T-helper 1 cell (primary cell): ENCODE measurements at places on chromosomes 7 and 10.

DNA sequence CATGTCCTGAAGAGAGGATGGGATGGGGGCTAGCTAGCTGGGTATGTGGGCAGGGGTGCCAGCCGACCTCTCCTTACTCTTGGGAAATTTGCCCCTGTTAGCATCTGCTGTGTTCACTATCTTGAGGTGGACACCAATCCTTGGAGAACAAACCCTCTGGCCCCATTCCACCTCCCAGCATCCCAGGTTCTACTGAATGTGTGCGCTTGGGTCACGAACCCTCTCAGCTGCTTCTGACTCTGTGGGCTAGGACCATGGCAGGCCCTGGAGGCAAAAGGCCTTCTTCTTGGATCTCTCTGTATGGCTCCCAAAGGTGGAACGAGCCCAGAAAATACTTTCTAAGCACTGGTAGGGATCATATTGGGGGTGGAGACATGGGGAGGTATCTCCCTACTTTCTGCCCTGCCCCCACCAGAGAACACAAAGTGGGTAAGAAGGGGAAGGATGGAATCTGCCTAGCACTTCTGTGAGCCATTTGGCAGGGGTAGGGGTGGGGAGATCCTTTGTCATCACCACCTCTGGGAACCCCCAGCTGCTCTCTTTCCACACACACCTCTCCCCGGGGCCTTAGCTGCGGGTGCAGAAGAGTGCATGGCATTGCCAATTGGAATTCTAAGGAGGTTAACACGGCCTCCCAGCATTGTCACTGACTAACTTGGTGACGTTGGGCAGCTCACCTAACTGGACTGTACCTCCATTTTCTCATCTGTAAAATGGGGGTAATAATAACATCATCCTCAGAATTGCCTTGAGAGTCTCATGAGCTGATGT is 7.7 kb downstream of the UNC5B start:
- no peak for DNase-seq

DNA sequence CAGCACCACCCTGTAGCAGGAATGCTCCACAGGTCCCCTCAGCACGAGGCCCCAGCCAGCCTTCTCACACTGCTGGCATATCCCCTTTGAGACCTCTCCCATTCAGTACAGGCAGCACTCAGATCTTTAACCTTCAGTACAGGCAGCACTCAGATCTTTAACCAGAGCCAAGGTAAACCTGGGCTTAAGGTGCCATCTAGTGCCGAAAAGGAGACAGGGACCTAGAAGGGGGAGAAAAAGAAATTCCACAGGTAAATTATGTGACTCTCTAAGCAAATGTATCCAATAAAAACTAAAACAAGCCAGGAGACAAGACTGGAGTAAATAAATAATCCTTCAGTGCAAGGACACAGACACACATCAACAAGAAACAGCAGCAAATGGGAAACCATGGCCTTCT is 358.6 kb downstream of the PTPRN2 start:
- no peak for DNase-seq

DNA sequence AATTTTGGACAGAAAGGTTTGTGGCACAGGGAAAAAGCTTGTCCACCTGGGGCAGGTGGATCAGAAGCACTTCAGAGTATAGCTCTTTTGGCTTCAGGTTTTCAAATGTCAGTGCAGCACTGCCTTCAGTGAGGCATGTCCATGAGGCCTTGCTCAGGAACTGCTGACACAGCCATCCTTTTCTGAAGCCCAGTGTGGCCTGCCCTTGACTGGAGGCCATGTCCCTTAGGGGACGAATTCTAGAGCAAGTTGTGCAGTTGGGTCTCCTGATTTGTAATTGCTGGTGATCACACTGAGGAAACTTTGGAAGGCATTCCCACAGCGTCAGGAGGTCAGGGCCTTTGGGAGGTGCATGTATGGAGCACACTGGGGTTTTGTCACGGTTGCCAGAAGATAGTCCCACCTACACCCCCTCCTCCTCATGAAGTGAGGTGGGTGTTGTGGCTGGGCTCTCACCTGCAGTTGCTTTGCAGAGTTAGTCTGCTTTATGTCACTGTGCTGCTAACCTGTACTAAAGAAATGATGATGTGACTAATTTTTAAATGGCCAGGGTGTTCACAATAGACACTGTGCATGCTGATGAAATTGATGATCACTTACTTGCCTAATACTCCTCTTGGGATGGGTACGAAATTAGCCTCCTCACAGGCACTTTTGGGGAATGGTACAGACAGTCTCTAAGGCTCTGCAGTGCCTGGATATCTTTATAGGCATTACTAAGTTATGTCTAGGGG is 41.7 kb downstream of the OGDH start:
- no peak for DNase-seq

GRCh38 chr7:132503415-132503814 is 72.9 kb downstream of the PLXNA4 start:
- no peak for DNase-seq

GRCh38 chr10:127044186-127044585 is 139.0 kb downstream of the DOCK1 start:
- no peak for DNase-seq

GRCh38 chr7:19783541-19783940 is 10.1 kb upstream of the TMEM196 start:
- DNase-seq, result no peak

- no peak for DNase-seq
Measured at GRCh38 chr7:98215561-98216495, 4.6 kb downstream of the BHLHA15 start.

DNA sequence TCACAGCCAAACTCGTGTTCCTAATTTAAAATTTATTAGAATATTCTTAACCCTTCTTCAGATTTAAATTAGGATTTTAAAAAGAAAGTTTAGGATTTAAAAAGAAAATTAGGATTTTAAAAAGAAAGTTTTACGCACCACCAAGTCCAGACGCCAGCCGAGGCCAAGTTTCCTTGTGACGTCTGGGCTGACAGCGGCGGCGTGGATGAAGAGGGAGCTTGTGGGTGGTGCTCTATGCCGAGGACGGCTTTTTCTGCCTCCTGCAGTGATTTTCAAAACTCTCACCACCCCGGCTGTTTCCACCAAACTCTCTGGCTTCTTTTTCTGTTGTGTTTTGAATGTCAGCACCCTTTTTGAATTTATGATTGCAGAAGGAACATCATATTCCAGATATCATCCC is 252.9 kb downstream of the DNAJB6 start:
- DNase-seq, result no peak

DNA sequence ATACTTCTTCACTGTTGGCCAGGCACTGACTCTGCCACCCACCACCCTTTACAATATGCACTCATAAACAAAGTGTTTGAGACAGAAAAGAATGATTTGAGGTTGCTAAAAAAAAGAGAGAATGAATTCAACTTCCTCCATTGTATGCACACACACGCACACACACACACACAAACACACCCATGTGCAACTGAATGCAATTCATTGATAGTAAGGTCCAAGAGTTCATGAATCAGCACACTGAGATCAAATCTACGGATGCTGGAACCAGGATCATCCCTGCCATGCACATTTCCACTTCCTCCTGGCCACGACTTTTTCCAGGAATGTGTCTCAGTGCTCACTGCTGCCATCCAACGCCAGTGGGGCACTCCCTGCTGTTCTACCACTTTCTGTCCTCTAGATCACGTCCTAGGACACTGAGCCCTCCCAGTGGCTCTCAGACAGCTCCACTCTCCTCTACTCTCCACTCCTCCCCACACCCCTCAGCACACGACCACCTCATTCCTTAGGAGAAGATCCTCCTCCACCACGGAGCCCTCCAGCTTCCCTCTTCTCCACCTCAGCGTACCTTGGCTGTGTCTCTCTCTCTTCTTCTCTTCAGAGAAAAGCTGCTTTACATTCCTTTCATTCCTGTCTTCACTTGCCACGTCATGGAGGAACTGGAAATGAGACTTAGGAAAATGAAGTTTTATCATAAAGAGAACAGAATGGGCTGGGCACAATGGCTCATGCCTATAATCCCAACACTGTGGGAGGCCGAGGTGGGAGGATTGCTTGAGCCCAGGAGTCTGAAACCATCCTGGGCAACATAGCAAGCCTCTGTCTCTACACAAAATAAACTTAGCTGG is 12.0 kb upstream of the TMEM213 start:
- no peak for DNase-seq

DNA sequence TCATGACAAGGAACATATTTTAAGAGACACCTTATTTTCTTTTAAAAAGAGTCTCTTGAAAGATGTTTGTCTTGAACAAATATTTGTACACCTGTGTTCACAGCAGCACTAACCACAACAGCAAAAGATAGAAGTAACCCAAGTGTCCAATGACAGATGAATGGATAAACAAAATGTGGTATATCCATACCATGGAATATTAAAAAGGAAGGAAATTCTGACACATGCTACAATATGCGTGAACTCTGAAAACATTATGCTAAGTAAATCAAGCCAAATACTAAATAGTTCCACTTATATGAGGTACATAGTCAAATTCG is 17.8 kb downstream of the SGMS1 start:
- DNase-seq, result no peak

DNA sequence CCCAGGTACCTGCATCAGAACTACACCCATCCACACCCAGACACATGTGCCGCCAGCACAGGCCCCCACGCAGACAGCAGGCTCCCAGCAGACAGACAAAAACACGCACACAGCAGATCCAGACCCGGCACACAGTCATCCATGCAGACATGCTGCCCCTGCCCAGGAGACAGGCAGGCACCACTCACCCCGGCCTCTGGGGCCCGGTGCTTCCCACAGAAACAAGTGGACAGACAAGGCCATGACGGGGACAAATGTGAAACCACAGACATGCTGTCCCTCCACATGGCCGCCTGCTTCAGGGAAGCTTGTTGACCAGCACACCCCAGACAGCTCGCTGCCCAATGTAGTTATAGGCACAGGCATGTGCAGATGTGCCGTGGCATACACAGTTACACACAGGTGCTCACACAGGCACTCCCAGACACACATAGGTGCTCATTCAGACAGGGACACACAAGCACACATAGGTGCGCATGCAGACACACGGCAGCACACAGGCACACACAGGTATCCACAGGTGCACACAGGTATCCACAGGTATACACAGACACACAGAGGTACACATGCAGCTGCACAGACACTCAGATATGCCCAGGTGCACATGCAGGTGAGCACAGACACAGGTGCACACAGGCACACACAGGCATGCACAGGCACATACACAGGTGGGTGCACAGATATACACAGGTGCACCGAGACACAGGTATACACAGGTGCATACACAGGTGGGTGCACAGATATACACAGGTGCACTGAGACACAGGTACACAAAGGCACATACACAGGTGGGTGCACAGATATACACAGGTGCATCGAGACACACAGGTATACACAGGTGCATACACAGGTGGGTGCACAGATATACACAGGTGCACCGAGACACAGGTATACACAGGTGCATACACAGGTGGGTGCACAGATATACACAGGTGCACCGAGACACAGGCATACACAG is 10.5 kb upstream of the SCART1 start:
- DNase-seq, result no peak

DNA sequence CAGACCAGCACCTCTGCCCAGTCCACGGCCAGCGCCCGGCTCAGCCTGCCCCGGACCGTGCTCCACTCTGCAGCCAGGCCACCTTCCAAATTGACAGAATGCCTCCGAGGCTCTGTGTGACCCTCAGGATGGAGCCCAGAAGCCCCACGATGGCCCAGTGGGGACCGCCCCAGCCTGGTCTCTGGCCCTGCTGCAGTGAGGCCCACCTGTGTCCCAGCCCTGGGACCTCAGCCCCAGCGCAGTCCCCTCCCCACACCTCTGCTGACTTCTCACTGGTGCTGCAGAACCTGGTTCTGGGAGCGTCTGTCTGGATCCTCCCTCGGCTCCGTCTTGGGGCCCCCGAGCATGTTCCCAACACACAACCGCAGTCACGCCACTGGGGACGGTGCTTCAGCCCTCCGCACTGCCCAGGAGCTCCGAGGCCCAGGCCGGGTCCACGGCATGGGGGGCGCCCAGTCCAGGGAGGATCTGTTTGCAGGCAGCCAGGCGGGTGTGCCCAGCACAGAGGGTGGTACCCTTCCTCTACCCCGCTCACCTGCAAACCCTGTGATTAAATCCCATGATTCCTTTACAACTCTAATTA is 248.1 kb downstream of the ELFN1 start:
- DNase-seq, result no peak

DNA sequence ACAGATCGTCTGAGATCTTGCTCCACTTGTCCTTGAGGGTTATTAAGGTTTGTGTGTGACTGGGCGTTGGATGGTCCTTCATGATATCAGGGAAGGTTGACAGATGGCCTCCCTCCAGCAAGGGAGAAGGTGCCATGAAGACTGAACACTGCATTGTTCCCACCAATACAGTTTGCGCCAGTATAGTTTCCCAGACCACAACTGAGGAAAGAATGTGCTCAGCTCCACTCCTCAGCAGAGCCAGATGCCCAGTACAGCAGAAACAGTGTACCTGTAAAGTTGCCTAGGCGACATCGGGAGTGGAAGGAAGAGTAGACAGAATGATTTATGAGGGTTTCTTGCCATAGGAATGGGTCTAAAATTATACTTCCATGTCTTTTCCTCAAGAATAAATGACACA is 137.5 kb downstream of the ST7 start:
- no peak for DNase-seq

GRCh38 chr7:2480070-2480408 is 3.8 kb upstream of the GRIFIN start:
- no peak for DNase-seq

DNA sequence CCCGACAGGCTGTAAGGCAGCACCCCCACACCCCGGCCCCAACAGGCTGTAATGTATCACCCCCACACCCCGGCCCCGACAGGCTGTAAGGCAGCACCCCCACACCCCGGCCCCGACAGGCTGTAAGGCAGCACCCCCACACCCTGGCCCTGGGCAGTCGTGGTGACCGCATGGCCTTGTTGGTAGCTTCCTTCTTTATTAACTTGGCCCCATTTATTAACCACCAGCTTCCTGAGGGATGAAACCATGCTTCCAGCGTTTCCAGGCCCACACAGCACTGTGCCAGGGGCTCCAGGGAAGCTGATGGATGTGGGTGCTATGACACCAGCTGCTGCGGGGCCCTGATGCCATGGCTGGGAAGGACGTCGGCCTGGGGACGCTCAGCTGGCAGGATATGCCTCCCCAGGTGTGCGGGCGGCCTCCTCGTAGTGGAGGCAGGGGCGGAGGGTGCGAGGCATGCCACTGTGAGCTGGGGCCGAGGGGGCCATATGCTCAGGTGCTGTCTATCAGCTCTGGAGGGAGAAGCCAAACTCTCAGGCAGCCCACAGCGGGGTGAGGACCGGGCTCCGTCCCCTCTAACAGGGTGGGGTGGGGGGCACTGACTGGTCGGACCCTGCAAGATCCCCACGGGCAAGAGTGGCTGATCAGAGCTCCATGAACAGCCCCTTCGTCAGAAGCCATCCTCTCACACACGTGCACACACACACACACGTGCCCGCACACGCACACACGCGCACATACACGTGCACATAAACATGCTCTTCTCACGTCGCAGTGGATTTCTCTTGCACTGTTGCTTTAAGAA is 311.0 kb downstream of the PTPRN2 start:
- DNase-seq, result no peak

GRCh38 chr7:84941291-84941690 is 245.6 kb downstream of the SEMA3D start:
- no peak for DNase-seq

DNA sequence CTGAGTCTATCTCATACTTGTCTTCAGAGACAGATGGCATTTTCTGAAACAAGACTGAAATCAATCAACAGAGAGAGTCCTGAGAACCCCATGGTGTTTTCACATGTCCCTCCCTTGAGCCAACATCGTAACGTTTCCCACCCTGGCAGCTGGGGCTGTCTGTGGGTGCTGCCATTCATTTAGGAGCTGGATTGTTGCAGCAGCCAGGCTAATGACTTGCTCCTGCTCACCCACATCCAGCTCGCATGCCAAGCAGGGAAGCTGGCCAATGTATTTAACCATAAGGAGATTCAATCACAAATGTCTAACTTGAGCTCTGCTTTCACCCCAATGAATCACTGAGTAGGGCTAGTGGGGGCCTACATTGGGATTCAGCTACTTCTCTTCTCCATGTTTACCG is 146.1 kb downstream of the ADRA2A start:
- DNase-seq, result no peak
